Neural crest cell (in vitro differentiated cells): ENCODE measurements at places on chromosomes 3 and 15. TPM values are rescaled to one million over a fixed set of nuclear protein-coding genes. Genes with fewer than 3 reads are reported as not detected.

GRCh38 chr3:151726016-151726415, 7.7 kb upstream of the AADACL2 start:
- no peak for DNase-seq

- DNase-seq = no peak
Measured at GRCh38 chr3:64693031-64693430, 5.2 kb upstream of the ADAMTS9 start.

The SPATA12 gene
- total RNA-seq = not detected in 2 replicates

DNA sequence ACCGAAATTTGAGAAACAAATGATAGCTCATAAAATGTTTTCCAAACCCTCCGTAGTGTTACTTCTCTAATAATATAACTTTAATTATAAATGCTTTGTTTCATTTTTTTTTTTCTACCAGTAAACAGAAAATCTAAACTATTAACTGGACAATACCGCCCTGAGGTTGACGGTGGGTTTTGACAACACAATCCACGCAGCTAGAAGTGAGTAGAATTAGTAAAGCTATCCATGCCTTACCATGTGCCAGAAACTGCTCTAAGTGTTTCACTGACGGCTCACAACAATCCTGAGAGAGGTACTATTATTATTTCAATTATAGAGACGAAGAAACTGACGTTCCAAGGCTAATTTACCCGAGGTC, 410 bp downstream of the NDUFAF1 start:
- DNase-seq = no peak

The INKA1 gene
- 15.5 and 17.3 TPM in 2 replicates for total RNA-seq
